ENCODE measurements at places on chromosomes 11 and 22.

DNA sequence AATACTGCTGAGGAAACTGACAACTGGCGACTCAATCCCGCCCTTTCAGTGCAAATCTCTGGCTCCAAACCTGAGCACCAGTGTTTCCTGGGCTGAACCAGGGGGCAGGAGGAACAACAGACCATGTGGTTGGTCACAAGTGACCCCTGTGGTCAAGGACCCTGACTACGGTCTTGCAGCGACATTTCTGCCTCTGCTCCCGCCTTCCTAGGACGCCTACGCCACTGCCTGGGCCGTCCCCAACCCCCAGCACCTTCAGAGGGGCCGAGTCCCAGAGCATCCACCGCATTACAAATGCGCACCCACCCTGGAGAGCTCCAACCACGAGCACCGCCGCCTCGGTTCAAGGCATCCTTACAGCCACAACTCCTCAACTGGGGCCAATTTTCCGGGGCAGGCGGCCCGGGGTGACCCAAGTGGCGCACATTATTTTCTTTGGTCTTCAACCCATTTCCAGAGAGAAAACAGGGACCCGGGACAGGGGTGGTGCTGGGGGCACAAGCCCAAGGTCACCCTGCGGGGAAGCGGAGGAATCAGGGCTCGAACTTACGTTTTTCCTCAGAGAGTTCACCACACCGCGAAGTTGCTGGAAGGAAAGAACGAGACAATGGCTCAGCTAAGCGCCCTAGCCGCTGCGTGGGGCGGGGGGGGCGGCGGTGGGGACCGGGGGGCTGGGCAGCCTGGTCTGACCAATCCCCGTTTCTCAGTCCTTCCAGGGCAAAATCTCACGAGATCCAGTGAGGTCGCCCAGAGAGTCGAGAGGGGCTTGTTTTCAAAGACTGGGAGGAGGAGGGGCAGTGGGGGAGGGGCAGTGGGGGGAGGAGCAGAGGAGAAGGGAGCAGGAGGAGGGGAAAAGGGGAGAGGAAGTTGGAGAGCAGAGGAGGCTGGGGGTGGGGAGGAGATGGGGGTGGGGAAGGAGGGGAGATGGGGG is 1.8 kb downstream of the PRAME start:
- peak; percentile 69 for DNase-seq

DNA sequence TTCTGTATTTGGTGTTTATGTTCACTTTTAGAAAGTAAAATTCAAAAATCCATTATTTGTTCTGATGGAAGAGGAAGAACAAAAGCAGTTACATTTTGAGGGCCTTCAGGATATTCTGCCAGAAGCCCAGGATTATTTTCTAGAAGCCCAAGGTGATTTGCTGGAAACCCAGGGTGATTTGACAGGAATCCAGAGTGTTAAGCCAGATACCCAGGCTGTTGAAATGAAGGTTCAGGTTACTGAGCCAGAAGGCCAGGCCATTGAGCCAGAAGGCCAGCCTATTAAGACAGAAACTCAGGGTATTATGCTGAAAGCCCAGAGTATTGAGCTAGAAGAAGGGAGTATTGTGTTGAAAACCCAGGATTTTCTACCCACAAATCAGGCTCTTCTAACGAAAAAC is 33.1 kb downstream of the CCDC15 start:
- DNase-seq, result no peak

DNA sequence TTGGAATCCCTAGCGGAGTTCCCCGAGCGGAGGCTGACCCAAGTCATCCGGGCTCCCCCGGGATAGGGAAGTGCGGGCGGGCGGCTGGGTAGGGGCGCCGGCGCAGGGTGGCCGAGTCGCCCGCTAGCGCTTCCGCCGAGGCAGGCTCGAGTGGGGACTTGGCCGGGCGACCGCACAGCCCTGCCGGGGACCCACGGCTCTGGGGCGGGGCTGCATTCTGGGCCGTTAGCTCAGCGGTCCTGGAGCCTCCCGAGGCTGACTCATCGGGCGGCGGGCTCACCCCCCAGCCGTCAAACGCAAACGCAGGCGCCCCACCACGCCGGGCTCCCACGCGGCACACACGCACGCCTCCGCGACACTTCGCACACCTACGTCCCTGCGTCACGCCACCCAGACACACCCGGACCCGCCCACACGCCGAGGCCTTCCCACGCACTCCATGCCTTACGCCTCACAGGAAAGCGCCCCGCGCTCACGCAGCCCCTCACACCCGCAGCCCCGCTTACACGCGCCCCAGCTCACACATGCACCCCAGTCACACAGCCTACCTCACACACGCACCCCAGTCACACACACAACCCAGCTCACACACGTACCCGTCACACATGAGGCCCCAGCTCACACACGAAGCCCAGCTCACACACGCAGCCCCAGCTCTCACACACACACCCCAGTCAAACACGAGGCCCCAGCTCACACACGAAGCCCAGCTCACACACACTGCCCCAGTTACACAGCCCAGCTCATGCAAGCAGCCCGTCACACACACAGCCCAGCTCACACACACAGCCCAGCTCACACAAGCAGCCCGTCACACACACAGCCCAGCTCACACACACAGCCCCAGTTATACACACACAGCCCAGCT is 1.2 kb downstream of the PHLDB1 start:
- no peak for DNase-seq

DNA sequence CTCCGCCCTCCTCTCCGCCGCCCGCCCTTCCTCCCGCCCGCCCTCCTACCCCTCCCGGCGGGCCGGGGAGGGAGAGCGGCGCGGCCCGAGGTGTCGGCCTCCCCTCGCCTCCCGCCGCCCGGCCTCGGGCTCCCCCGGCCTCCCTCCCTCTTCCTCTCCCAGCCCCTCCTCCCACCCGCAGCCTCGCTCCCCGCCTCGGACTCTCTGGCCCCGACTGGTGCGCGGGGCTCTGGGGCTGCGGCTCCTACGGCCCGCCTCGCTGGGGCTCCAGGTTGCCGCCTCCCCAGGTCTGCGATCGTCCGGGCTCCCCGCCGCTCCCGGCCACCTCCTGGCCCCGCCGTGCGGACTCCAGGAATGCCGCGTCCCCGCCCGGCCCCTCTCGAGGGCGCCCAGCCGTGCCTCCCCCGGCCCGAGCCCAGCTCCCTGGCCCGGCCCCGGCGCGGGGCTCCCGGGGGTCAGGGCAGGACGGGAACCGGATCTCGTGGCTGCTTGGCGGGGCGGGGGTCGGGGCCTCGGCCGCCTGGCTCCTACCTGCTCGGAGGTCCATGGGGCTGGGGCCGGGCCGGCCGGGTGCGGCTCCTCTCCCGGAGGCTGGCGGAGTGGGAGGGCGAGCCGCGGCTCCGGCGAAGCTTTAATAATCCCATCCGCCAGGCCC is at the start of gene CLCF1:
Gene CLCF1, minus strand, starts transcription at position 606 of the 655 bp plus-strand sequence. Its CDS starts 59 bp downstream, at position 547.
- peak; percentile 52 for DNase-seq

GRCh38 chr11:67592880-67593564 is 9.4 kb downstream of the GSTP1 start:
- DNase-seq, result peak; percentile 76

GRCh38 chr11:88332851-88333250 is 4.7 kb downstream of the CTSC start:
- DNase-seq, result no peak

DNA sequence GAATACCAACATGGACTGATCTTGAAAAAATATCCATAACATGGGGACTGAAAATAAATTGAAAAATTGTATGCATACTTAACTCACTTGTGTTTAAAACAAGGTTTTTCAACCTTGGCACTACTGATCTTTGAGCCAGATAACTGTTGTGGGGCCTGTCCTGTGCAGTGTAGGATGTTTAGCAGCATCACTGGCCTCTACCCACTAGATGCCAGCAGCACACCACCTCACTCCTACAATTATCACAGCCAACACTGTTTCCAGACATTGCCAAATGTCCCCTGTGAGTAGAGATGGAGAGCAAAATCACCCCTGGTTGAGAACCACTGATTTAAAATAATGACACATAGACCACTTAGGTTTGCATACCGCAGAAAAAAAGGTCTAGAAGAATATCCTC is 45.0 kb upstream of the SLC1A2 start:
- DNase-seq, result no peak

DNA sequence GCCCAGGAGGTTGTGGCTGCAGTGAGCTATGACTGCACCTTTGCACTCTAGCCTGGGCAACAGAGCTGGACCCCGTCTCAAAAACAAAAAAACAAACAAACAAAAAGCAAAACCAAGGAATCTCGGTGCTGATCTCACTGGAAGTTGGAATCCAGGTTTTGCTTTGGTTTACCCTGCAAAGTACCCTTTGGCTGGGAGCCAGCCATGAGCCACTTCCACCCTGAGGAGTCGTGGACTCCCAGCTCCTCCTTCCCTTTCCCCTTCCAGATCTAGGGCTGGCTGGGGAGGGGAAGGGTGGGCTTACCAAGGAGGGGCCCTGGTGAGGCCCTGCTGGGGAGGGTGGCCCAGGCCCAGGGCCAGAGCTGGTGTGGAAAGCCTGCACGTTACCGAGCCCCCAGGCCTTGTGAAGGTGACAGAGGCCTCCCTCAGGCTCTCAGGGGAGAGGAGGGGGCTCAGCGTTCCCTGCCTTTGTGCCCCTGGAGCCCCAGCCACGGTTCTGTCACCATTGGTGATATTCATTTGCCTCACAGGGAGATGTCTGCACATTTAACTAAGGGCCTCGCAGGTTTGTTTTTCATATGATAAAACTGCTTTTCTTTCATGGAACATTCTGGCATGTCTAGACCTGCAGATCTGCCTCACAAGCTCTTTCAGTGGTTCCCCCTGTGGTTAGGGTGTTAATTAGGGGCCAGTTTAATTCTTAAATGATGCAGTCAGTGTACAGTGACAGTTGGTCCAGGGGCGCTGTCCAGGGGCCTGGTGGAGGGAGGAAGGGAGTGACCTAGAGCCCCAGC is 29.0 kb downstream of the FBLN1 start:
- DNase-seq, result no peak

DNA sequence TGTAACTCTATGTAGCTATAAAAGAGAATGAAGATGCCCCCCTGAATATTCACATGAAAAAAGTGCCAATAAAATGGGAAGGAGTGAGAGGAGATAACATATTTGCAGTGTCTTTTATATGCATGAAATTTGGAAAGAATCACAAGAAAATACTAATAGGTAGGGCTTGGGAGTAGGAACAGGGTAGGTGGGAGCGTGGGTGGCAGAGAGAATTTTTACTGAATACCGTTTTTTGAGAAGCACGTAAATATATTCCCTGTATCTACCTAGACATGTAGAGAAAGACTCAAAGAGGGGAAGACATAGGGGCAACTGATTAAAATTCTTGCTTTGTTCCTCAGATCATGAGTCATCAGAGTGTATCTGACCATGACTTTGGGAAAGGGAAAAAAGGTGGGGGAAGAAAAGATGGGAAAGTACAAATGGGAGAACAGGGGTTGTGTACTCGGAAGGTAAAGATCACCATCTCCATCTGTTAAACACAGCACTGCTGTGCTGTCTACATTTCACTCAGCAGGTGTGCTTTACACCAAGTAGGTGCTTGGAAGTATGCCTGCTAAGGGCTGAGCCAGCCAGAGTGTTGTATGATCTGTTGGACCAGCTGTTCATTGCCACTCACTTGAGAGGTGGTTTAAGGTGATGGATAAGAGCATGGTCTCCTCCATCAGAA is 16.0 kb downstream of the PRR5L start:
- DNase-seq, result peak; percentile 31

DNA sequence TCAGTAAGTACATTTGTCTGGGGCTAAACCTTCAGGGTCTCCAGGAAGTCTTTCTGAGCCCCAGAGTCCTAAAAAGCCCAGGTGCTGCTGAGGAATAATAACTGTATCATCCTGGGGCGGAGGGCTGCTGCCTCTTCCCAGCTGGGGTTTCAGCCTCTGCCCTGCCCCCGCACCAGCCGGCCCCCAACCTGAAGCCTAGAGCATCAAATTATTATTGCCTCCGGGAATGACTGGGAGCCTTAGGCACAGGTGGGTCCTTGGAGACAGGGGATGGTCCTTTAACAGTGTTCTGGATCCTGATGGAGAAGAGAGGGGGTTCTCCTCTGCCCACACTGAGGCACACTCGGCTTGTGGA is 64.4 kb downstream of the BCR start:
- no peak for DNase-seq

GRCh38 chr11:65541093-65541982 is 16.5 kb downstream of the SCYL1 start:
- peak; percentile 70 for DNase-seq

DNA sequence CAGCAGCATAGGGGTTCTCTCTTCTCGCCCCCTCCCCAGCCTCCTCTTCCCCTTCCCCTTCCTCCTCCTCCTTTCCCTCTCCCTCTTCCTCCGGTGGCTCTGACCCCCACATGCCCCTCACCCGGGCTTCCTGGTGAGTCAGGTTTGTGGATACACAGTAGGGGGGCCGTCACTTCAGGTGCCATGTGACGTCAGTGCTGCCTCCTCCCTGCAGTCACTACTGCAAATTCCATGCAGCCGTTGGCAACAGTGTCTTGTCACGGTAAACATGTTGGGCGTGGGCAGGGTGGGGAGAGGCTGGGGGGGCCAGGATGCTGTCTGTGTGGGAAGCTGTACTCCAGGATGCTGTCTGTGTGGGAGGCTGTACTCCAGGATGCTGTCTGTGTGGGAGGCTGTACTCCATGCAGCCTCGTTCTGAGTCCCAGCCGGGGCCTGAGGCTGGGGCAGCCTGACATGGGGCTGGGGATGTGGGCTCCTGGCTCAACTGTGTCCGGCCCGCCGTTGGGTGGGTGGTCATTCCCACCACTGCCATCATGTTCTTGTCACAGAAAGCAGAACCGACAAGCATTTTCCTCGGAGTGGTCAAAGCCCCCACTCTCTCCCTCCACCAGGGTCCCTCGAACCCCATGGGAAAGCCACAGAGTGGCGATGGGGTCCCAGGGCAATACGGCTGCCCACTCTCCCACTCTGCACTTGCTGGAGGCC is 2.4 kb upstream of the MUC2 start:
- DNase-seq, result no peak

DNA sequence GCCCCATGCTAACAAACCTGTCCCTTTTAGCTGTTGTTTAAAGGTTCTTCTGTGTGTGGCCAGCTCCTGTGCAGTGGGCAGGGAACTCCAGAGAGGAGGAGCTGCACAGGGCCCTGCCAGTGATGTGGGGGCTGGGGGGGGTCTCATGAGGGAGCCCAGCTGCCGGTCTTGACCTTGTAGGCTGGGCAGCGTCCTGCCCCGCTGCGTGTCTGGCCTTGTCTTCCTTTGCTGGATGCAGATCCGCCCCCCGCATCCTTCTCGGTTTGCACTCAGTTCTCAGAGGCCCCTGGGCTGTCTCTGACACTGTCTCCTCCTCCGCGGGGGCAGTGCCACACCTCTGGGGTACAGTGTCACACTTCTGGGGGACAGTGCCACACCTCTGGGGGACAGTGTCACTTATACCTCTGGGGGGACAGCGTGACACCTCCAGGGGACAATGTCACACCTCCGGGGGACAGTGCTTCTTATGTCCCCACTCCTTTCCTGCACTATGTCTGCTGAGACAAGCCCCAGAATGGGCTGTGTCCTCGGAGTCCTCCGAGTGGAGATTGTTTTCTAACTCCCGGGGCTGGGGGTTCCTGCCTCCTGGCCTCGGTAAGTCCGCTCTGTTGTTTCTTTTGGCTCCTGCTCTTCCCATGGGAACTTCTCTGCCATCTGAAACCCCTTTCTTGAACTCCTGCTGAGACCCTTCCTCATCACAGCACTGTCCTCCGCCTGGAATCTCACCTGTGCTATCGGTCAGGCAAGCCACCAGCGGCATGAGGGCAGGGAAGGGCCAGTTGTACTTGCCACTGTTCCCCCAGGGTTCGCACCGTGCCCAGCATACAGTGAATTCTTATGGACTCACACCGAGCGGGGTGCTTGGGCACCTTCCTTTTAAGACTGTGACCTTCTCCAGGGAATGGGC is 788.3 kb downstream of the TBC1D22A start:
- no peak for DNase-seq

- DNase-seq, result peak; percentile 17
Measured at GRCh38 chr11:73321604-73322381, 13.7 kb downstream of the ARHGEF17 start.

Data from NCI-H510A treated with DMSO at 0.1 percent for 48 hours (cell line).